ENCODE measurements at places on chromosomes 7 and 10.

- no peak for DNase-seq
Measured at GRCh38 chr7:90430614-90431460, 27.6 kb downstream of the CLDN12 start.

DNA sequence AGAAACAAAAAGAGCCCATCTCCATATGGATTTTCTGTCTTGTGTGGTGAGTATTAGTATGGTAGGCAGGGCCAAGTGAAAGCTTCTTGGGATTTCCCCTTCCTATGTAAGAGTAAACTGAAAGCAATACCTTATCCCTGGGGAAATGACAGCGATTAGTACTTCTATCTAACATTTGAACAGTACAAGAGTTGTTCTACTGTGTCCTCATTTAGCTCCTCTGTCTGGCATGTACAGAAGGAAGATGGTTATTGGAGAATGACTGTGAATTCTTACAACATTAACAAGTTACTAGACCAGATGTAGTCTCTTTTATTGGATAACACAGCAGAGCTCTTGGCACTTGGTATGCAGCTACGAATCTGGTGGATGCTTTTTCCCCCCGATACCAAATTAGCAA is 17.9 kb upstream of the TRIL start:
- peak; percentile 30 for DNase-seq

DNA sequence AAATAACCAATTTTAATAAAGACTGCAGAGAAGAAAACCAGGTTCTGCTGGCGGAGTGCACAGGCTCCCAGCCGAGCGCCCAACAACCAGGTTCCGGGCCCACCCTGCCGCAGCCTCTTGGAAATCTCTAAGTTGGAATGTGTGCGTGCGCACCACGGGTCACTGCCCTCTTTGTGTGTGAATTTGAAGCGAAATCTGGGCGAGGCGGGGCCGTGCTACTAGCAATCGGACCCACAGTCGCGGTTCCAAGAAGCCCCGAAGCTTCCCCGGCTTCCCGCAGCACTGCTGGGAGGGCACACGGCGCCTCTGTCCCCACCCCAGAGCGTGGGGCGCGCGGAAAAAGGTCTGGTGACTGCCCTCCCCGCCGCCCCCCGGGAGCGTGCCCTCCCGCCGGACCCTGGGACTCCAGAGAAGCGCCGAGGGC is 666 bp upstream of the MAP3K8 start:
- peak; percentile 83 for DNase-seq

- DNase-seq: no peak
Measured at GRCh38 chr7:154484943-154485342, 432.7 kb downstream of the DPP6 start.

DNA sequence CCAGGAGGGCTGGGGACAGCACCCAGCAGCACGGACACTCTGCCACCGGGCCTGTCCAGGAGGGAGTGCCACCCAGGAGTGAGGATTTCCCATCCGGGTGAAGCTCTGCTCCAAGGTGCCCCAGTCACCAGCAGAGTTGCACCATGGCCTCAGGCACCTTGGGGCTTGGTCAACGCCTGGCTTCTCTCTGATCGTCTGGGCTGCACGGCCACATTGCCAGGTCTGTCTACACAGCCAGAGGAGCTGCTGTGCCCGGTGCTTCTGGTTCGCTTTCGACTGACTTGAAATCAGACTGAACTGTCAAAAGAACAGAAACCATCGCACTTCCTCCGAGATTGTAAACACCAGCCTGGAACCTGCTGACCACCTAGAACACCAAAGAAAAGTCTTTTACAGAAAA is 12.0 kb downstream of the SHH start:
- DNase-seq: no peak

DNA sequence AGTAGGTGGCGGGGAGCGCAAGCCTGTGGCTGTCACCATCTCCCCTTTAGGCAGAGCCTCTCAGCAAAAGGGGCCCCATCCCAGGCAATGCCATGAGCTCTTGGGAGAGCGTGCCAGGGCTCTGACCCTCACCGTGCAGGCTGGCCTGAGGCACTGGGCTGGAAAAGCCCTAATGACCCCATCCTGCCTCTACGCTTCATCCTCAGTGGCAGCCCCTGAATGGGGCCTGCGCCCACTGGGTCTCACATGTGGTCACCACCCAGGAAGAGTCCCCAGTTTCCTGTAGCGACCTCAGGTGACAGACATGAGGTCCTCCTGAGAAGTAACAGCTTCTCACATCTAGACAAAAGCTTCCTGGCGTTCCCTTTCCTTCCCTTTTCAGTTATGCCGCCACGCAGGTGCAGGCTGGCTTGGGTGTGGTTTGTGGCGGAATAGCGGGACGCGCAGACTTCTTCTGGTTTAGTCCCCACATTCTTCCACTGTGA is 59.2 kb downstream of the CLEC2L start:
- no peak for DNase-seq

GRCh38 chr10:132909491-132910071 is 32.8 kb downstream of the CFAP46 start:
- DNase-seq: no peak

DNA sequence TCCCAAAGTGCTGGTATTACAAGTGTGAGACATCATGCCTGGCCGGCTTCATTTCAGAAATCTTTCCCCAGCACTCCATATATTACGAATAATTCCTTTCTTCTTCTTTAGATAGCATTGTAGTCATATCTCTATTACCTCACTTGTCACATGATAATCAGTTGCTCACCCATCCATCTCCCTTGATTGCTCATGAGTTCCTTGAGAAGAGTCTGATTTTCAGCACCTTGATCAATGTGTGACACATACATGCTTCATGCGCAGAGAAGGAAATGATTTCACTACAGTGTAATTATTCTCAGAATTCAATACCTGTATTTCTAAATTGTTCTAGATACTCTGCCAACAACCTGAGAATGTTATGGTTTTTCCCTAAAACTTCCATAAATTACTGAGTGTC is 26.7 kb upstream of the GGCT start:
- no peak for DNase-seq

DNA sequence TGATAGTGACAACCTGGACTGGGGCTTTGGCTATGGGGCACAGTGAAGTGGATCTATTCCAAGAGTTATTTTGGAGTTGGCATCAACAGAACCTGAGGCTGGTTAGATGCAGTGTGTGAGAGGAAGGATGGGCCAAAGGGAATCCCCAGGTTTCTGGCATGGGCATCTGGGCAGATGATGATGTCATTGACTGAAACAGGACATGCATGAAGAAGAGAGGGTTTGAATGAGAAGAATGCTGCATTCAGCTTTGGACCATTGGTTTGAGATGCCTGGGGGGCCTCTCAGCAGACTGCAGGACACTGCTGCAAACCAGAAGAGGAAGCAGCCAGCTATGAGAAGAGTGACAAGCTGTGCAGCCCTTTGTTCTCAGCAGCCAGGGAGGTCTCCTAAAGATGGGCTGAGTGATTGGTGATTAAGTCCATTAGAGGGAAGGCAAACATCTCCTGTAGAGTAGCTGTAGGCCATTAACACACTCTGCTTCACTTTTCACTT is 23.1 kb upstream of the PIK3CG start:
- peak; percentile 15 for DNase-seq

DNA sequence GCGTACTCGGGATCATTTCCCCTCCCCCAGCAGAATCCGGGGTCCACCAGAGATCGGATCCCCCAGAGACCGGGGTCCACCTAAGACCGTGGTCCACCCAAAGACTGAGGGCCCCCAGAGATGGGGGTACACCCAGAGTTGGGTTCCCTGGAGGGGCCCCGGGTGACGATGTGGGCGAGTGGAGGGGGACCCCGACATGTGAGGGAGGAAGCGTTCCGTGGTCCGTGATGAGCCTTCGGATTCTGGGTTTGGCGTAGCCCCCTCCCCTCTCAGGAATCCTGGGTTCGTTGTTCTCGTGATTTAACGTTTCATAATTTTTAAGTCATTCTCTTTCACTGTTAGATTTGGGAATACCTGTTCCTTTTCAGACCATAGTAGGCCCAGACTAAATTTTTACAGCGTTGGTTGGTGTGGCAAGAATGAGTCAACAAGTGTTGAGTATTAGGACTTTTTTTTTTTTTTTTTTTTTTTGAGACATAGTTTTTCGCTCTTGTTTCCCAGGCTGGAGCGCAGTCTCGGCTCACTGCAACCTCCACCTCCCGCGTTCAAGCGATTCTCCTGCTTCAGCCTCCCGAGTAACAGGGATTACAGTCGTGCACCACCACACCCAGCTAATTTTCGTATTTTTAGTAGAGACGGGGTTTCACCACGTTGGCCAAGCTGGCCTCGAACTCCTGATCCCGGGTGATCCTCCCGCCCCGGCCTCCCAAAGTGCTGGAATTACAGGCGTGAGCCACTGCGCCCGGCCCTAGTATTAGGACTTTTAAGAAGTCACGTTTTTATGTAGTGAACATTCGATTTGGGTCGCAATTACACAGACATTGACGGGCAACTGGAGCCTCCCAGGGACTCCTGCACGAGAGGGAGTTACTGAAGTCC is 672 bp downstream of the GTPBP4 start:
- DNase-seq: peak; percentile 34

- DNase-seq: no peak
Measured at GRCh38 chr7:132485136-132485535, 91.1 kb downstream of the PLXNA4 start.

GRCh38 chr7:1226186-1226901 is 6.3 kb upstream of the UNCX start:
- DNase-seq: no peak

Measured in fibroblast of skin of right biceps (primary cell).